PC-9 (cell line): ENCODE measurements at places on chromosomes 11 and 22. TPM values are rescaled to one million over a fixed set of nuclear protein-coding genes. Genes with fewer than 3 reads are reported as not detected.

DNA sequence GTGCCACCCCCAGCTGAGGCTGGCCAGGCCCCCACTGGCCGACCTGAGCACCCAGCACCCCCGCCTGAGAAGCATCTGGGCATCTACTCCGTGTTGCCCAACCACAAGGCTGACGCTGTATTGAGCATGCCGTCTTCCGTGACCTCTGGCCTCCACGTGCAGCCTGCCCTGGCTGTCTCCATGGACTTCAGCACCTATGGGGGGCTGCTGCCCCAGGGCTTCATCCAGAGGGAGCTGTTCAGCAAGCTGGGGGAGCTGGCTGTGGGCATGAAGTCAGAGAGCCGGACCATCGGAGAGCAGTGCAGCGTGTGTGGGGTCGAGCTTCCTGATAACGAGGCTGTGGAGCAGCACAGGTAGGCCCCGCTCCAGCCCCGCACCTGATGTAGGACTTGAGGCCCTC is 4.7 kb downstream of the ZBTB16 start:
- H3K27ac ChIP-seq = no peak overlapping the region
- no peaks in the 10 kb centered on the region for H3K36me3 ChIP-seq
- peaks cover 73% of the 10 kb centered on the region for H3K27me3 ChIP-seq
- no peak overlapping the region for H3K4me3 ChIP-seq

GRCh38 chr11:44236296-44236695 is 73.6 kb downstream of the ALX4 start:
- DNase-seq = peak; percentile 33
- no peak overlapping the region for H3K27ac ChIP-seq
- H3K4me1 ChIP-seq = no peaks in the 10 kb centered on the region
- H3K4me3 ChIP-seq = no peak overlapping the region

GRCh38 chr22:50208939-50209892 is 8.4 kb downstream of the SELENOO start:
- no peaks in the 10 kb centered on the region for H3K27me3 ChIP-seq
- H3K4me1 ChIP-seq = no peaks in the 10 kb centered on the region
- peaks cover 36% of the 10 kb centered on the region for H3K36me3 ChIP-seq
- H3K27ac ChIP-seq = no peak overlapping the region

DNA sequence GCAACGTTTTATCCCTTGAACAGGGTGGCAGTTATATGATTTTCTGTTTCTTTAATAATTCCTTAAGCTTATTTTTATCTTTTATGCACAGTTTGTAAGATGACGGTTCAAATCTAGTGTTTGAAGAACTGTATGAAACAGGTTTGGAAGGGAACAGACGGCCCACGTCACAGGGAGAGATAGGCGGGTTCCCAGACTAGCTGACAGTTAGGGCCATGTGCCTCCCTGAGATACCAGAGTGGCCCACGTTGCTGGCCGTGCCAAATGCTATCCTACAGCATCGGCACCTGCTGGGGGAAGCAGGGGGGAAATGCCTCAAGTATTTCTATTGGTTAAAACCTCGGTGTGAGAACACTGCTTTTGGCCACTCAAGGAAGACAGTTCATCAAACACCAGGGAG is 50.2 kb upstream of the BID start:
- no peak overlapping the region for H3K27ac ChIP-seq
- H3K27me3 ChIP-seq = no peaks in the 10 kb centered on the region
- DNase-seq = no peak
- H3K36me3 ChIP-seq = no peaks in the 10 kb centered on the region
- no peaks in the 10 kb centered on the region for H3K4me1 ChIP-seq

- no peak for DNase-seq
- no peaks in the 10 kb centered on the region for H3K36me3 ChIP-seq
- H3K4me3 ChIP-seq = no peak overlapping the region
- peaks cover 8% of the 10 kb centered on the region for H3K4me1 ChIP-seq
Observed at GRCh38 chr22:30767661-30768060, 73.0 kb downstream of the OSBP2 start.

- H3K27ac ChIP-seq = no peak overlapping the region
- no peak overlapping the region for H3K4me3 ChIP-seq
- H3K4me1 ChIP-seq = peaks cover 10% of the 10 kb centered on the region; the same call in 1 of the 2 replicates
- no peaks in the 10 kb centered on the region for H3K36me3 ChIP-seq
- H3K27me3 ChIP-seq = no peaks in the 10 kb centered on the region
- DNase-seq = no peak
Observed at GRCh38 chr11:73412308-73412707, 36.1 kb downstream of the RELT start.

DNA sequence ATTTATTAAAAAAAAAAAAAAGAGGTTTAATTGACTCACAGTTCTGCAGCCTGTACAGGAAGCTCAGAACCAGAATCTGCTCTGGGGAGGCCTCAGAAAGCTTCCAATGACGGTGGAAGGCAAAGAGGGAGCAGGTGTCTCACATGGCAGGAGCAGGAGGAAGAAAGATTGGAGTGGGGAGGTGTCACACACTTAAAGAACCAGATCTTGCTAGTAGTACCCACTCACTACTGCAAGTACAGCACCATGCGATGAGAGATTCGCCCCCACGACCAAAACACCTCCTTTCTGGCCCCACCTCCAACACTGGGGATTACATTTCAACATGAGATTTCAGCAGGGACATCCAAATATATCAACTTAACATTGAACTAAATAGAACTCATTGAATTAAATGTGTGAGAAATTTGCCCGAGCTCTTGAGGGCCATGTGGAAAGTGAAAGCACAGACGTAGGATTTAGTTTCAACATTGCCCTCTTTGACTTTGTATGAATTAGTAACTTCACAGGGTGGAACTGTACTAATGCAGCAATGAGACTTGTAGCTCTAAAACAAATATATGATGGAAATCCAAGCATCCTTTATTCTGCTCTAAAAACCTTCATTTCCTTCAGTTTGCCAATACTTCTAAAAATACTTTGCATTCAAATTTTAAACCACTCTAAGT is 628.2 kb downstream of the FAM181B start:
- no peaks in the 10 kb centered on the region for H3K4me1 ChIP-seq
- H3K27ac ChIP-seq = no peak overlapping the region
- H3K27me3 ChIP-seq = no peaks in the 10 kb centered on the region
- H3K36me3 ChIP-seq = no peaks in the 10 kb centered on the region

DNA sequence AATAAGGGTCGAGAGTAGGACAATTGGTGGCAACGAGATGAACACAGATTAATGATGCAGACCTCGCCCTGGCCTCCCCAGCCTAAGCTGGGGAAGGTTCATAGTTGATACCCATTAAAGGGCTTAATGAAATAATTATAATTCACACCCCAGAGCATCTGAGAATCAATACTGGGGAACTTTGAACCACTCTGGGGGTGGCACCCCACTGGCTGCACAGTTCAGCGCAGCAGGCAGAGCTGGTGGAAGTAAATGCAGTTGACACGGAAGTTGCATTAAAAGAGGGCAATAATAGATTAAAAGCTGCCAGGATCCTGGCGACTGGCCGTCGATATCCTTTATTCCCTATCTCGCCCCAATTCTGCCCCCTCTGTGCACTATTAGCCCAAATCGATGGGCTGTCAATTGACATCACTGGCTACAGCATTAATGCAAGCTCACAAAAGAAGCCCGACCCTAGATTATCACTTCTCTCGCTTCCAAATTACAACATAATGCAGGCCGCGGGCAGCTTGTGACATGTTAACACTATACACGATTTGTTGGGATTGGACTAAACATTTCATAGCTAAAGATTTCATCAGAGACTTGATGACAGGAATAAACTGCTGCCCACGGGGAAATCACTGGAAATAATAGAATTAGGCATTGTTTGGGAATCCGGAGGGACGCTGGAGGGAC is 14.5 kb downstream of the HSPA8 start:
- no peaks in the 10 kb centered on the region for H3K4me1 ChIP-seq
- DNase-seq = no peak
- H3K36me3 ChIP-seq = no peaks in the 10 kb centered on the region
- no peaks in the 10 kb centered on the region for H3K27me3 ChIP-seq

DNA sequence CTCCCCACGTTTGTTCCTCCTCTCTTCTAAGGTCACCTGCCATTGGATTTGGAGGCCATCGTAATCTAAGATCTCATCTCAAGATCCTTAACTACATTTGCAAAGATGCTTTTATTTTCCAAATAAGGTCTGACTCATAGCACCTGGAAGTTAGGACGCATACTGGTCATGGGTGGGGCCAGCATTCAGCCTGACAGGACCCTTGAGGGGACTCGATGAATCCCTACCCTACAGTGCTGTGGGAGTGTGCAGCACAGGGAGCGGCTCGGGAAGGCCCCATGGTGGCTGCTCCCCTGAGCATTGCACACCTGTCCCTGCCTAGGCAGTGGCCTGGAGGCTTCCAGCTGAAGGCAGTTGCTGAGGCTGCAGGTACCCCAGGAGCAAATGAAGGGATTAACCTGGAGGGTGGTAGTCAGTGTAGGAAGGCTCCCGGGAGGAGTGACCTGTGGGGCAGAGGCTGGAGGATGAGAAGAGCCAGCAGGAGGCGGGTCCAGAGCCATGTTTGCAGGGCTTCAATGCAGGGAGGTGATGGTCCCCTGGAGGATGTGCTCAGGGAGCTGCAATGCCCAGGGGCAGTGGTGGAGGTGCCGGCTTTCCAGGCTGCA is 362.2 kb downstream of the CTTN start:
- H3K27me3 ChIP-seq = no peaks in the 10 kb centered on the region
- DNase-seq = peak; percentile 65
- peaks cover 14% of the 10 kb centered on the region for H3K4me1 ChIP-seq
- no peak overlapping the region for H3K4me3 ChIP-seq
- H3K27ac ChIP-seq = no peak overlapping the region

GRCh38 chr11:122524898-122525297 is 130.6 kb upstream of the UBASH3B start:
- peaks cover 12% of the 10 kb centered on the region; the same call in 1 of the 2 replicates for H3K27me3 ChIP-seq
- no peak overlapping the region for H3K4me3 ChIP-seq
- no peaks in the 10 kb centered on the region for H3K36me3 ChIP-seq
- H3K27ac ChIP-seq = no peak overlapping the region

The MRTFA gene
- total RNA-seq = 44.7 and 64.6 TPM in 2 replicates

The EMSY gene
- 24.9 and 37.4 TPM in 2 replicates for total RNA-seq

The PIK3IP1 gene
- total RNA-seq = 15.7 and 17.4 TPM in 2 replicates

The MMP12 gene
- not detected in 2 replicates for total RNA-seq

The GPHA2 gene
- total RNA-seq = 1.0 and 2.1 TPM in 2 replicates
